ENCODE measurements at places on chromosomes 12 and 14.

DNA sequence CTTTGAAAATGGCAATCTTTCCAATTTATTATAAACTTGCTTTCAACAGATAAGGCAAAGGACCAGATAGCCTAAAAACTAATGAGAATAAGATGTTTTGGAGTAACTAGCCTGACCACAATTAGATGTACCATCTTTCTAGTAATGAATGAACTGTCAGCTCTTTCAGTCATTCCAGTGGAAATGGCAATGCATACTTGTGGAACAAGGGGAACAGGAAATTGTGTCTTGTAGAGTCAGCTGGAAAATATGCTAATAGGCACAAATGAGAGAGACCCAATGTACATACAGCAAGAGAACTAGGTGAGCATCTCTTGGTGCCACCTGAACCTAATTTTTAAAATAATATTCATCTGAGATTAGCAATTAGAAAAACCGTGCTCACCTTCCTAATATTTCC, 76.1 kb upstream of the GPHB5 start:
- no peak for DNase-seq

DNA sequence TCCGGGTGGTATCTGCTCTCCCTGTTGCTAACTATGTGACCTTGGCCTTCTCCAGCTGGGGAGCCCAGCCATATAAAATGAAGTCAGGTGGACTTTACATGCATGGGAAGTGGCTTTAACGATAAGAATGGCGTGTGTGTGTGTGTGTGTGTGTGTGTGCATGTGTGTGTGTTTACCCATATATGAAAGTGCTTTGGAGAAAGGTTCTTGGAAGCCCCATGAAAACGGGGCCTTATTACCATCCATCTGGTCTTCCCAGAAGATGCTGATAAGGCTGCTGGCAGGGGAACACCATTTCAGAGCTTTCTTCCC, 94.8 kb downstream of the LRRC74A start:
- DNase-seq: no peak

DNA sequence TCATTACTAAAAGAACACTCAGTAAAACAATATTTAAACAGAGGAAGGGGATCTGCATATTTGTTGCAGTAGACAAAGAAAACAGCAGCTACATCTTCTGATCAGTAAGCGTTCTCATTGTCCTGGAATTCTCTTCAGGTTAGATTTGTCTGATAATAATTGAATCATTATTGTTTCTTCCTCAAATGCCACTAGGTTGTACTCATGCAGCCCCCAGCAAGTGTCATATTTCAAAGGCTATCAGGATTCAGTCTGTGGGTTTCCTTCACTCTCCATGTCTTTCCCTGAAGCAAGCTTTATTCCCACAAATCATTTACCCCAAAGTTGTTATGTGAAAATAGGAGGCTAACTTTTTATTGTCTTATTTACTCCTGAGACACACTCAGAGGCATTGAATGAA, 14.7 kb downstream of the PIK3C2G start:
- DNase-seq: no peak

- no peak for DNase-seq
These were observed 59.4 kb downstream of the TTC9 start for GRCh38 chr14:70700955-70701585.

GRCh38 chr14:102516531-102517391, 7.2 kb upstream of the ANKRD9 start:
- peak; percentile 45 for DNase-seq
